ENCODE measurements at places on chromosomes 3 and 15.

DNA sequence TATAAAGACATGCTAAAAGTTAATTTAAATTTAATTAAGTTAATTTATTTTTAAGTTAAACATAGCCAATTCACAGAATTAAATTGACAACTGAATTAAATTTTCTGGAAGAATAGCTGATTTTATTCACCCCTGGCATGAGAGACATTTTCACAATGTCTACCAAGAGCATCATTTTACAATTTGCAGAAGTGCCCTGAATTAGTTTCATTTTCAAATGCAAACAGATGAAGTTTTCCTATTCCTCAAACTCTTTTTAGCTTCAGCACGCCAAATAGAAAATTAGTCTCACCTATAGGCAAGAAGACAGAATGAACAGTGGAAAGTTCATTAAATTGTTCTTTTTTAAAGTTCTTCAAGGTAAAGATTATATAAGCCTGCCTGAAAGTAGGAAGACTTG is 259.3 kb downstream of the ZBBX start:
- no peak for DNase-seq

GRCh38 chr3:138184994-138185393 is 2.1 kb upstream of the ARMC8 start:
- DNase-seq, result no peak

DNA sequence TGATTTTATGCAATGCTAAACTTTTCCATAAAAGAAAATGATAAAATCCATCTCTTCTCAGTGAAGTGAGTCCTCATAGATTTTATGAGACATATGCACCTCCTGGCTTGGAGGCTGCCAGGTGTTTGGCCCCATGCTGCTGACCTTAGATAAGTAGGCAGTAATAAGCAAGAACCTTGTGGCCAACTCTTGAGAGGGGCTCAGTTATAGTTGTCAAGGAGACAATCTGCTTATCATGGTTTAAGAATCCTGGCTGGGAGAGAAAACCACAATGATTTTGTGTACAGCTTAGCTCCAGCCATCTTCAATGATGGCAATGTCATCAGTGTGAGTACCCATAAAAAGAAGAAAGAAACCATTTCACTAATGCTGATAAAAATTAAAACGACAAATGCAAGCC is 252.1 kb downstream of the CPNE4 start:
- DNase-seq, result no peak

GRCh38 chr3:30539206-30539605 is 67.2 kb upstream of the TGFBR2 start:
- DNase-seq, result no peak

DNA sequence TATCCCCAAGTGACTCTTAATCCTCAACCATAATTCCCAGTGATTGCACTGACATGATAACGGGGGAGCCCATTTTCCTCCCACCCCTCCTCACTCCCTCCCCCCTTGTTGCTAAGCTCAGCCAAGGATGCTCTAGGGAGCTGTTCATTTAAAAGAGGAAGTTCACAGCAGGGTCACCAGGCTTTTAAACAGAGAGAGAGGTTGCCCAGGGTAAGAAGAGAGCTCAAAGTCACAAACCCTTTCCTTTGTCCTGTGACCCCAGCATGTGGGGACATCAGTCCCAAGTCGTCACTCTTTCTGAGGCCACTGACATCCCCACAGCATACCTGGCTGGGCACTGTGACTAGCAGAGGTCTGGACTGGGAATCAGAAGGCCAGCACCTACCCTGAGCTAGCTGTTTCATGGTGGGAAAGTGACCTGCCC is 144.1 kb downstream of the RORA start:
- no peak for DNase-seq

- no peak for DNase-seq
Observed at GRCh38 chr3:88209356-88209755, 59.6 kb downstream of the C3orf38 start.

DNA sequence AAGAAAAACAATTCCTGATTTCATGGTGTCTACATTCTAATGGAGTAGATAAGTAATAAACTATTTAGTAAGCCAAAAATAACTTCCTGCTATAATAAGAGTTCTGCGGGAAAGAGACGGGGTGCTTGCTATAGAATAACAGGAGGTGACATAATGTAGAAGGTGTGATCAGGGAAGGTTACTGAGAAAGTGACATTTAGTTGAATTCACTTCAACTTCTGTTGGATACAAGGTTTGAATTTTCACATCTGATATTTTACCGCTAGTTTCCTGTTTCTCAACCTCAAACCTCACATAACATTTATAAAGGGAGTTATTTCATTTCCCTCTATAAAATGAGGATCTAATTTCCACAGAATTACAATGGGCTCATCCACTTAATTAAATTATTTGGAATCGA is 102.3 kb upstream of the GBE1 start:
- DNase-seq, result no peak

- DNase-seq, result no peak
Observed at GRCh38 chr3:182937293-182938051, 42.9 kb downstream of the DCUN1D1 start.

DNA sequence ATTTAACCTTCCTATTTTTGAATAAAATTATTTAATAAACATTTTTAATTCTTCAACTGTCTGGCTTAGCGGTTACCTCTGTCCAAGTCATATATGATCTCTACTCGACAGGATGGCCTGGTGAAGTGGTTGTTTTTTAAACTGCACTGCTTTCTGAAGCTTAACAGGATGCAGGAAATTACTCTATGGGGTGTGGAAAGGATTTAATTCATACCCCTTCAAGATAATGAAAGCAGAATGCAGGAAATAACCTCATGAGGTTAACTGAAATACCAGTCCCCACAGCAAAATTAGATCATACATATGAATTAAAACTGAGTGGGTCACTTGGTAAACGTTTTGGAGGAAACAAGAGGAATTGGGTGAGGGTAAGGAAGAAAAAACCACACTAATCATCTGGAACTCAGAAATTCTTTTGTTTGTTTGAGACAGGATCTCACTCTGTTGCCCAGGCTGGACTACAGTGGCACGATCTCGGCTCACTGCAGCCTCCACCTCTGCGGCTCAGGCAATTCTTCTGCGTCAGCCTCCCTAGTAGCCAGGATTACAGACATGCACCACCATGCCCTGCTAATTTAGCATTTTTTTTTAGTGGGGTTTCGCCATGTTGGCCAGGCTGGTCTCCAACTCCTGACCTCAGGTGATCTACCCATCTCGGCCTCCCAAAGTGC is 50.1 kb downstream of the LYSMD4 start:
- no peak for DNase-seq

DNA sequence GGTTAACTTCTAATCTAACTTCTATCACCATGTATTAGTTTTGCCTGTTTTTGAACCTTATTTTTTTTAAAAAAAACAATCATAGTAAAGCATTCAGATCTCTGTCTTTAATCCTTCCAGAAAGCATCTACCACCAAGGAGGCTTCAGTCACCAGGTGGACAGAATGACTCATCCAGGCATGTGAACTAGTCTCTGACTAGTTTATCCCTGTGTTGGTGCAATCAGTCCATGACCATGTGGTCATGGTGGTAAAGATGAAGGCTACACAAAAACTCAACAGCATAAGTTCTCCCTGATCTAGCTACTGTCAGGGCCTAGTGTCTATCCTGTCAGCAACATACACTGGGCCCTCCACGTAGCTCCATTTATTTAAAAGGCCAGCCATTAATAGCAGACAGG is 750.6 kb downstream of the AGBL1 start:
- DNase-seq, result no peak

- peak; percentile 48 for DNase-seq
Observed at GRCh38 chr3:99472385-99472784, 166.0 kb upstream of the COL8A1 start.

DNA sequence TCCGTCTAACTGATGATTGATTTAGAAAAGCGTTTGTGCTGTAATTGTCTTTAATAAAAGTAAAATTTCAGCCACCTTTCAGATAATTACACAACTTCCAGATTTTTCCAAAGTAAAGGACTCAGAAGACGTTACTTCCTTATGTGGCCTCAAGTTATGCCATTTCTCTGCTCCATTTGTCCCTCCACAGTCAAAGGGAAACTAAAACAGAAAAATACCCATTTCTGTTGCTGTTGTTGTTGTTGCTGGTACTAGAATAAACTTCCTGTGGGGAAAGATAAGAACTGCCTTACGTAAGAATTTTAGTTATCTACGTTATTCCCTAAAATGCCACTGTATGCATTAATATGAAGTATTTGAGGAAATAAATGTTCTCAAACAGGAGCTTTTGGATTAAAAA is 153.9 kb downstream of the P3H2 start:
- DNase-seq, result no peak

GRCh38 chr3:134799393-134799792 is 4.3 kb downstream of the EPHB1 start:
- peak; percentile 48 for DNase-seq

- DNase-seq, result no peak
Observed at GRCh38 chr15:38242055-38242454, 10.6 kb upstream of the SPRED1 start.

DNA sequence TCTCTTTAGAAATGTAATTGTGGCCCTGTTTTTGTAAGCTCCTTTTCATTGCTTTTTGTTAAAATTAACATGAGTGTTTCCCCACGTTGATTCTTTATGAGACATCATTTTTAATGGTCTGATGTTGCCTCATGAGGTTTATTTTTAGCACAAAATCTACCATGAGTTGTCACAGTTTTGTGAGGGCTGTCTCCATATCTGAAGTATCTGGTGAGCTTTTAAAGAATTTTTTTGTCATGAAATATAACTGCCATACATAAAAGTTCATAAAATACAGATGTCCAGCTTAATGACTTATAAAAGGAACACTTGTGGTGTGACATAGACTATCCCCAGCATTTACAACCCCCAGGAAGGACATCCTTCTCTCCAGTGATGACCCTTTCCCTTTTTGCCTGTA is 34.3 kb upstream of the CEMIP start:
- peak; percentile 17 for DNase-seq

Measured in fibroblast of gingiva (primary cell).